ENCODE measurements at places on chromosomes 4 and X.
A peak's percentile ranks its signal among the peaks of the same experiment; 100 is the strongest.

DNA sequence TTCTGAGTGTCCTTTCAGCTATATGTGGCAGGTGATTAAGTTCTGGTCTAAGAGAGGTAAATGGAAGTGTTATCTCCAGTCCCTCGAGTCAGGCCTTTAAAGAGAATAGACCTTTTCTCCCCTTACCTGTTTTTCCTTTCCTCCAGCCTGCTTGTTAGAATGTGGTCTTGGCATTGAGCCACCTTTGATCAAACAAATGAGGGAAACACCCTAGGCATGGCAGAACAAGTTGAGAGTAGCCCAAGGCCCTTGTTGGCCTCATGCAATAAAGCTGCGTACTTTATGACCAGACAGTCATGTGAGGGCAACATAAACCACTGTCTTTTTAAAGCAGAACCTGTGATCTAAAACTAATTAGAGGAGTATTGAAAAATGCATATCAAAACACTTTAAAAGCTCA lies 13.2 kb upstream of the IL13RA2 start:
- DNase-seq, result peak; percentile 68

GRCh38 chr4:26950446-26950845 lies 89.8 kb downstream of the STIM2 start:
- DNase-seq, result no peak

DNA sequence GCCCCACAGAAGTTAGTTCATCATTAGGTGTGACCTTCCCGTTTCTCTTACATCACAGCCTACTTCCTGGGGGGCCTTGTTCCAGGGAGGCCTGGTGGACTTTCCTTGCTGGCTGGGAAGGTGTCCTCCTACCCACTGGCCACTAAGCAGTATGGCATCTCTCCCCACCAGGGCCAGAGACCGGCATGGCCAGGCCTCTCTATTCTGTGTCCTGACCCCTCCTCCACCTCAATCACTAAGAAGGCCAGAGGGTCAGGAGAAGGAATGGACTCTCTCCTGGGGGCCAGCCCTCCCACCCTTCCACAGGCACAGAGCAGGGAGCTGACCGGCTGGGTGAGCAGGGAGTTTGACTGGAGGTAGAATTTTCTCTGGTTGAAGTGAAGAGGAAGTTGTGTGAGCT lies 81.9 kb downstream of the PJA1 start:
- DNase-seq, result no peak

- peak; percentile 14 for DNase-seq
These were observed 164.7 kb downstream of the DCLK2 start for GRCh38 chr4:150242820-150243458.

DNA sequence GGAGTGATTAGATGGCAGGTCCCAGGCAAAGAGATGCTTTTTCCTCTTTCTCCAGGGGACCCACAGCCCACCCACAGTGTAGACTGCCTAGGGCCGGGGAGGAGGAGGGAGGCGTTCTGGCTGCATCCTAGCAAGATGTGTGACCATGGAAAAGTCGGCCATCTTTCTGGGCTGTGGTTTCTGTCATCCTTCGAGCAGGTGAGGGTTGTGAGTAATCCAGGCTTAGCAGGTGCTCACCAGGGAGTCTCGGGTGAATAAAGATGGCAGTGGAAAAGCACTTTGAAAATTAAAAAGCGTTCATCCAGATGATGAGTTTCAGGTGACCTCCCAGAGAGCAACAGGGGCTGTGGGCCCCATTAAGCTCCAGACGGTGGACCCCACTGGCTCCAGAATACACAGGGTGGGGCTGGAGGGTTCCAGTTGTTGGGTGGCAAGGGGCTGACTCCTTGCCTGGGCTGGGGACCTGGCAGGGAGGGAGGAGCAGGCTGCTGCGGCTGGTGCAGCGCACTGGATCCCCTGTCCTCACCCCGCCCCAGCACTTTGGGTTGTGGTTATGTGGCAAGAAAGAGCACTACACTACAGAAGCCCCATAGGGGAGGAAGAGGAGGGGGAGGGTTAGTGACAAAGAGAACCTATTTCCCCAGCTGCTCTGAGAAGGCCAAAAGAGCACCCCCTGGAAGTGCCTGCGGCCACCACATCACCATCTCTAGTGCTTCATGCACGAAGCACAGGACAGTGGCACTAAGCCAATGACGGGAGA lies 23.7 kb downstream of the ELF4 start:
- DNase-seq, result no peak

- no peak for DNase-seq
These were observed 1523.9 kb downstream of the RPA4 start for GRCh38 chrX:98407584-98407983.

DNA sequence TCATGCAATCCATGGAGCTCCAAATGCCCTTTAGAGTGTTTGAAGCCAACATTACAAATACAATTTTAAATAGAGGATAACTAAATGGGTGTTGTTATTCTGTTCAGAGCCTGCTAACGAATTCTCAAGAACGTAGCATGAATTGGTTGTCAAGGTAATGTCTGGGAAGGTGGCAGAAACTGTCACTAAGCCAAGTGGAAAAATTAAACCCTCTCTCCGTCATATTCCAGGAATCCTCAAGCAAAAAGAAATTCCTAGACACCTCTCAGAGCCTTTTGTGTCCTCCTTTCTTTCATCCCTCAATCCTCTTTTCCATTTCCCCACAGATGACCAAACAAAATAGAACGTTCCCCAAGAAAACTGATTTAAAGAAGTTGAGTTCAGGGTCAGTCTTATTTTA lies 204.0 kb downstream of the MID1 start:
- DNase-seq, result no peak

GRCh38 chrX:12237131-12237530 lies 98.9 kb downstream of the FRMPD4 start:
- no peak for DNase-seq

DNA sequence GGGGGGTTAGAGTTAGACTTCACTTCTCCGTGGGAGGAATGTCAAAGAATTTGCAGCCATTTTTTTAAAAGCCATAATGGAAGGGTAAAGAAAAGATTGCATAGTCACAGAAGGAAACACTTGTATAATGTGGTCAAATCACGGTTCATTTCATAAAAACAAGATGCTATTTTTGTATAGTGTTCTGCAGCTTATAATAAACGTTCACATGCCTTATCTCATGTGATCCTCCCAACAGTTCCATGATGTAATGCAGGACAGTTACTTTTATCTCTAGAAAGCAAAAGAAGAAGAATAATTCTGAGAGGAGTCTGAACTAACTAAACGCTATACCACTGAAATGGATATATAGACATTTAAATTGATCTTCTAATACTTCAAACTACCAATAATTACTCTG lies 71.3 kb upstream of the CAMK2D start:
- DNase-seq, result no peak

DNA sequence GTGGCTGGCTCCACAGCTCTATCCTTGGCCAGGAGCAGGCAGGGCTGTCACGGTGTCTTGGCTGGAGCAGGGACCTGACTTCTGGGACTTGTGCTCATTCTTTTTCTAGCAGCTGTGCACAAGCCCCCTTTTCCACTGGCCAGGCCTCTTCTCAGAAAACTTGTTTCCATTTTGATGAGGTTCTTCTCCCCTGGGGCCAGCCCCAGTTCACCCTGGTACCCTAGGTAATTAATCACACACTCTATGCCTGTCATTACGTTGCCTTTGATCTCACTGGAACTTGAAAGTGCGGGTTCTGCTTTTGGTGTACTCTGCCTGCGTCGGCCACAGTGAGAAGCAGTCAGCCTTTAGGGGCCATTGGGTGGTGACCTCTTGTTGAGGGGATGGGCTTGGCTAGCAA lies 26.6 kb downstream of the DRD5 start:
- DNase-seq, result no peak

DNA sequence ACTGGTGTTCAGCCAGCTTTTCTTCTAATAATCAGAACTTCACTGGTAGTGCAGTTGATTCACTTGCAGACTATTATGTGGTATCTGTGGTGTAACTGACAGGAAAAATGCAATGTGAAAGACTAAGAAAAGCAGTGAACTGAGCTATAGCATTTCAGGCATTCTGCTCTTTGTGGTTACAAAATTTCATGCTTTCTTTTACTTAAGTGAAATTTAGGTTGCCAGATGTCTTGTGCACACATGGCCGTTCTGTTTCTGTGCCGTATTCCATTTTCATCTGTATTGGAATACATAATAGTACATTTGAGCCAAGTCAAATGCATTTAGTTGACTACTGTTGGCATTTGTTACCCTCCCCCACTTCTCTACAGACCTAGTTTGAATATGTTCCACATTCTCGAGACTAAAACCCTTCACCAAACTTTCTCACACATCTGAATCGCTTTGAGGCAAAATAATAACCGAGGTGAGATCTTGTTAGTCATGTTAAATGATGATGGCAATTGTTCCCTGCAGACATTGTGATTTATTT lies 8.2 kb downstream of the RTL3 start:
- no peak for DNase-seq

GRCh38 chr4:106353786-106354185 lies 14.8 kb downstream of the GIMD1 start:
- DNase-seq, result no peak

DNA sequence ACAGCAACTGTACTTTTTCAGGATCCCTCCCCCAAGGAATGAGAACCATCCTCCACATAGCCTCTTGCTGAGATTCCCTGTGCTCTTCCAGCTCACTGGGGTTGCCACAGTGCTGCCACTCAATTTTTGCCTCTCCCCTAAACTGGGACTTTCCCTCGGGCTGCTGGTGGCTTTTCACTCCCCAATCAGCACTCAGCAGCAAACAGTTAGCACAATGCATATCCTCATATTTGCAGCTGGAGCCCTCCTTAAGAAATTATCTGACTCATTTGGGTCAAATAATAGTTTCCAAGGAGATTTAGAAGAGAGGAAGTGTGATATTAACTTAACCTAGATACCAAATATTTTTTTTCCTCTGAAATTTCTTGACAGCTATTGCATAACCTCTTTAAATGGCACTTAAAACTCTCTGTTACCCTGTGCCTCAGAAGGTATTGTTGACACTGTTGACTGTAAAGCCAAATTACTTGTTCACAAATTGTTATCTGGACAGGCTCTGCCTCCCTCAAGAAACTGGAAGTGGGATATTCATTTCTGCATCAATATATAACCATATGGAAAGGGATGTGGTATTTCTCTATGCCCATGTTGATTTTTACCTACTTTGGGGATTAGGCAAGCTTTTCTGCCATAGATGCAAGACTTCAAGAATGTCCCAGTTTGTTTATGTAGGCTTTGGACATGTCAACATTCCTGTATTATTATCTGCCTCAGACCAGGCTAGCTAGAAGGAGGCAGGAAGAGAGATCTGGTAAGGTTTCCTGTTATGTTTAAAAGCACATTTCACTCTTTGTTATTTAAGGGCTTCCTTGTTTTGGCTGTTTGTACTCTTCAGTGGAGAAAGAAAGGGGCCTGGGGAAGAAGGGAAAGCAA lies 58.0 kb downstream of the SEPTIN11 start:
- no peak for DNase-seq

GRCh38 chr4:139798456-139798855 lies 132.8 kb downstream of the MGST2 start:
- no peak for DNase-seq

DNA sequence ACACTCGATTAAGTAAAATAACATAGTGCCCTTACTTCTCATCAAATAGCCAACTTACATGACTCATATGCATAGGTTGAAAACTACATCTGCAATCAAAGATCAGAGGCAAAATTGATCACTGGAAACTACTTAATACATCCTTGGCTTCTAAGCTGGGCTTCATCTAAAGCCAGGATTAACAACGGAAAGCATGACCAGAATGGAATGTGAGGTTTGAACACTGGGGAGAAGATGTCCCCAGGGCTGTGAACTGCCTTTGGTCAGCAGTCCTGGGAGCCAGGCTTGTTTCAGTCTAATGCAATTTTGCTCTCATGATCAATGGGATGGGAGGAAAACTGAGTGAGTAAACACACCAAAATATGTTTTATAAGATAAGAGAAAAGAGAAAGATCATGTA lies 192.5 kb upstream of the TTC29 start:
- DNase-seq, result no peak

- DNase-seq, result no peak
These were observed 59.6 kb downstream of the SEC24D start for GRCh38 chr4:118776157-118776954.

DNA sequence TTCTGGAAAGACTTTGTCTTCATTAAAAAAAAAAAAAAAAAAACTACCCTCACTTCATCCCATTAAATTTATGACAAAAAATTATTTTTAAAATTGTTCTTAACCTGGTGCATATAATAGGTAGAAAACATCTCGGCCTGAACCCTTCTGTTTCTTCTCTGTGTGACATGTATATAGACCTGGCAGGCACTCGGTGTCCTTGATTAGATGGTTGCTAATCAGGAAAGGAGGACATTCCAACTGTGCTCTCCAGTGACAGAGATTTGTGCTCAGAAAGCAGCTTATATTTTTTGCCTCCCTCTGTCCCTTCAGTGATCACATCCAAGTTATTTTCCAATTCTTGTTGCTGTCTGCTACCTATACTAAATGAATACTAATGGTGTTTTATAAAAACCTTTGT lies 355.6 kb downstream of the CBLL2 start:
- no peak for DNase-seq

DNA sequence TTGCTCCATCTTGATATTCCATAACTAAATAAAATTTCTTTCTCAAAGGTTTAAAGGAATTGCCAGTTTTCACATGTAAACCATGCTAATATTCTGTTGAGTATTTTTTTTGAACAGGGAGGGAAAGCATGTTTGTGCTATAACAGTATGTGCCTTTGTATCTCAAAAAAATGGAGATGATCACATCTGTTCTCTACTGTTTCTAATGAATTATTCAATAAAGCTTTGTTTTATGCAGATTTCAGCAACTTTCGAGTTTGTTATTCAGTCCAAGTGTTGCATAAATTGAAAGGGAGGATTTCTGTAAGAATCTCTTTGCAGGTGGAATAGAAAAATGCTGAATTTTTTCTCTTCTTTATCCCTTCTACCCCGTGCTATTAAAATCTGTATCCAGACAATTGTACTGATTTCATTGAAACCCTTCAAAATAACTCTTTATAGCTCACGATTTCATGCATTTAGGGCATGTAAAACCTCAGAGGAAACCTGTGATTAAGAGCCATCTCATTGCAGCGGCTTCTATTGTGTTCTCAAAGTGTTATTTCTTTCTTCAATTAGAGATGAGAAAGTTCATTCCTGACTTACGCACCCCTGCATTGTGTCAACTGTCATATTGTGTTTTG lies 42.1 kb downstream of the NEIL3 start:
- no peak for DNase-seq

- DNase-seq, result no peak
These were observed 18.8 kb upstream of the DSPP start for GRCh38 chr4:87589531-87589930.

DNA sequence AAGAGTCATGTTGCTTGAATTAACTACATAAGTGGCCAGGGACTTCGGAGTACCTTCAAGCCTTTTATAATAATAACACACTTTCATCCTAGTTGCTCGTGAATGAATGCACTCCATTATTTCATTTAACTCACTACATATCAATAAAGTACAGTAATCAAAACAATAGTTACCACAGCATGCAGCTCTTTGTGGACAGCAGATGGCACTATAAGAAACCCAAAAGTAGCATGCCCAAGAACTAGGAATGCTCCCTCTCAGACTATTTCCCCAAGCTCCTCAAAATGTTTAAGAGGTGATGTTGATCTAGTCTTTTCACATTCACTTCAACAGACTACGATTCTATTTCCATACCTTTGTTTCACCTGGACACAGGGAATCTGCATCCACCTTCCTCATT lies 500.8 kb upstream of the DIAPH2 start:
- DNase-seq, result no peak
